ENCODE measurements at places on chromosomes 12 and 14. TPM values are rescaled to one million over a fixed set of nuclear protein-coding genes. Genes with fewer than 3 reads are reported as not detected.

The NEK9 gene
- 119 TPM for total RNA-seq

The CIDEB gene
- 3.9 TPM for total RNA-seq

GRCh38 chr12:46472893-46473633 lies 100.5 kb upstream of the SLC38A2 start:
- no peak for DNase-seq

DNA sequence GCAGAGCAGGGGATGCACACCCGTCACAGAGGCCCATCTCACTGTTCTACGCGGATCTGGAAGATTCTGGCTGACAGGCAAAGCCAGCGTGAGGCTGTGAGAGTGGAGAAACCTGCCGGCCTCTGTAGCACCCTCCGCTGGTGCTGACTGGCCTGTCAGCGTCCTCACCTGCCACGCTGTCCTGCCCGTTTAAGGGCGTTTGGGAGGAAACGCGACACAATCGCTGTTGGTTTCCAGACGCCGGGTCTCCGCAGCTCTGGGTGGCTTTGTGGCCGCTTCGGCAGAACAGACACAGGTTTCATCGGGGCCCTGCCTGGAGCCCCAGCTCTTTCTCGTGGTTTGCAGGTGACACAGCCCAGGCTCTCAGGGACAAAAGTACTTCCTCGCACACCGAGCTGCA lies 70.6 kb downstream of the NOC4L start:
- DNase-seq, result no peak

The TAMALIN gene
- 22.2 TPM for total RNA-seq

DNA sequence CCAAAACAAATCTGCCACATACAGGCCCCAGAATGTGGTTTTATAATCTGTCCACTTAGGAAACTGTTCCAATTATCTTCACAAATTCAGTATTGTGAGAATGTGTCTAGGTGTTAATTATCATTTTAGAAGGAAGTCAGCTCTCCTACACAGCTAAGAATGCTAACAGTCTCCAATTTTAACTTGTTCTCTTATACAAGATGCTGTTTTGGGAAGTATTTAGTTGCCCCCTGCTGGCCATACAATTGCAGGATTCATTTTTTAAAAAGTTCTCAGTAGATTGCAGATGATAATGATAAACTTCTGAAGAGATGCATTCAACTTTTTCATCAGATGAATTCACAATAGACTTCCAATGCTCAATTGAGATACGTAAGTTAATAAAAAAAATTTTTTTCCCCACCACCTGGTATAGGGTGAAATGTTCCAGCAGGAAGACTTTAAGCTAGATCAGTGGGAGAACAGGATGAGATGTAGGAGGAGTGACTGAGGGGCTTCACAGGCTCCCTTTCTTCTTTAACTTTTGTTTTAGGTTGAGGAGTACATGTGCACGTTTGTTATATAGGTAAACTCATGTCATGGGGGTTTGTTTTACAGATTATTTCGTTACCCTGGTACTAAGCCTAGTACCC lies 27.3 kb upstream of the OSBPL8 start:
- no peak for DNase-seq

DNA sequence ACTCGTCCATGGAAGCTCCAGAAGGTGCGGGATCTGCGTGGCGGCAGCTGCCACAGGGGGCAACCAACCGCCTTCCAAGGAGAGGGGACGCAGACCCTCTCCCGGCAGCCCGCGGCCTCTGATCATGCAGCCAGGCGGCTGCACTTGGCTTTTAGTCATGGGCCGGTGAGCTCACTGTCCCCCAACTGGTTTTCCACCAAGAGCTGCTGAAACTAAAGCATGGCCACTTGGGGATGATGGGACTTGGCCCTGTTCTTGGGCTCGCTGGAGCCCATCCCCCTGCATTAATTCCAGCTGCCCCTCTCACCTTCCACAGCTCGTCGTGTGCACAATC lies 39.1 kb downstream of the CCDC85C start:
- no peak for DNase-seq

- DNase-seq, result no peak
Measured at GRCh38 chr12:115722181-115722580, 555.3 kb downstream of the MED13L start.

DNA sequence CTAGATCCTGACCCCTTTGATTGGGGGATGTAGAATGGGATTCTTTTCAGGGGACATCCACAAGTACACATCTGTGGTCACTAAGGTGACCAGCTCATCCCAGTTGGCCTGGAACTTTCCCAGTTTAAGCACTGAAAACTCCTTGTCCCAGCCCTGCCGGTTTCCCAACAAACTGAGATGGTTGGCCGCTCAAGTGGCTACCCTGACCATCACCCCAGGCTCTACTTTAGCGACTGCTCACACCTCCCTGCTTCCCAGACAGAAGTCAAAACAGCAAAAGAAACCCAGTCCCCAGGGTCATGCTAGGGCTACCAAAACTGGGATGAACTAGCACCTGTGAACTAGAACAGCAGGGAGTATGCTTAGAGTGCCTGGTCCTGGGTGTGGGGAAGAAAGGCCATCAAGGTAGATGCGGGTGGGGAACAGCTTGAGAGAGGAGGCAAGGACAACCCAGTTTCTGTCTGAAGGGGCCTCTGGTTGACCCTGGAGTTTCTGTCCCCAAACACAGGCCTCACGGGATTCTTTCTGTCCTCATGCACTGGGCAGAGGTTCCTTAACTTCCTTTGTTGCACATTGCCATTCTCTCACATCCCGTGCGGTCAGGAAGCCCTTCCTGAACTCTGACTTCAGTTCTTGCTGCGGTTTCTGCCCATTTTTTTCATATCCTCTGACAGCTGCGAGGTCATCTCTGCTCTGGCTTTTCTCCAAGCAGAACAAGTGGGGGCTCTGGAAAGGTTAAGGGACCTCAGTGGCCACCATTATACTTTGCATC lies 1.6 kb downstream of the LTB4R start:
- DNase-seq, result no peak
